Activated naive CD4-positive, alpha-beta T cell treated with anti-CD3 and anti-CD28 coated beads, Interleukin-2, amount 10 ng/mL, durations not matched to agents 7 days and 5 days (primary cell): ENCODE measurements at places on chromosomes 7 and 10.
A peak's percentile ranks its signal among the peaks of the same experiment; 100 is the strongest.

- no peaks in the 10 kb centered on the region for H3K36me3 ChIP-seq
- H3K27ac ChIP-seq = no peak overlapping the region
- H3K4me3 ChIP-seq = no peak overlapping the region
- no peaks in the 10 kb centered on the region for H3K4me1 ChIP-seq
- no peak for DNase-seq
Measured at GRCh38 chr7:118245267-118246040, 20.9 kb downstream of the ANKRD7 start.

GRCh38 chr10:34702093-34702937 is 112.8 kb downstream of the PARD3 start:
- H3K36me3 ChIP-seq = no peaks in the 10 kb centered on the region
- H3K4me1 ChIP-seq = peaks cover 7% of the 10 kb centered on the region
- no peak for DNase-seq
- H3K27me3 ChIP-seq = peaks cover 11% of the 10 kb centered on the region
- H3K4me3 ChIP-seq = no peak overlapping the region

DNA sequence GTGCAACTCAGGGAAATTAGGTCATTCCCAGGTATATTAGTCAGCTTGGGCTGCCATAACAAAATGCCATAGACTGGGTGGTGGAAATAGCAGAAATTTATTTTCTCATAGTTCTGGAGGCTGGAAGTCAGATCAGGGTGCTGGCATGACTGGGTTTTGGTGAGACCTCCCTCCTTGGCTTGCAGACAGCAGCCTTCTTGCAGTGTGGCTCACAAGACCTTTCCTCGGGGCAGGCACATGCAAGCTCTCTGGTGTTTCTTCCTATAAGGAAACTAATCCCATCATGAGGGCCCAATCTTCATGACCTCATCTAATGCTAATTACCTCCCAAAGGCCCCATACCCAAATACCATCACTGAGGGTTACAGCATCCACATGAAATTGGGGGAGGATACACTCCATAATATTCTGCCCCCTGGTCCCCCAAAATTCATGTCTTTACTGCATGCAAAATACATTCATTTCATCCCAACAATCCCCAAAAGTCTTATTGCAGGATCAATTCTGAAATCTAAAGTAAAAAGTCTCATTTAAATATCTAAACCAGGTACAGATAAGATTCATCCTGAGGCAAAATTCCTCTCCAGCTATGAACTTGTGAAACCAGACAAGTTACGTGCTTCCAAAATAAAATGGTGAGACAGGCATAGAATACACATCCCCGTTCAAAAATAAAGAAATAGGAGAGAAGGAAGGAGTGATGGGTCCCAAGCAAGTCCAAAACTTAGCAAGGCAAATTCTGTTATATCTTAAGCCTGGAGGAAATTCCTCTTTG is 17.4 kb upstream of the CBLL1 start:
- no peak overlapping the region for H3K4me3 ChIP-seq
- no peaks in the 10 kb centered on the region for H3K4me1 ChIP-seq
- no peak for DNase-seq
- H3K27ac ChIP-seq = no peak overlapping the region

DNA sequence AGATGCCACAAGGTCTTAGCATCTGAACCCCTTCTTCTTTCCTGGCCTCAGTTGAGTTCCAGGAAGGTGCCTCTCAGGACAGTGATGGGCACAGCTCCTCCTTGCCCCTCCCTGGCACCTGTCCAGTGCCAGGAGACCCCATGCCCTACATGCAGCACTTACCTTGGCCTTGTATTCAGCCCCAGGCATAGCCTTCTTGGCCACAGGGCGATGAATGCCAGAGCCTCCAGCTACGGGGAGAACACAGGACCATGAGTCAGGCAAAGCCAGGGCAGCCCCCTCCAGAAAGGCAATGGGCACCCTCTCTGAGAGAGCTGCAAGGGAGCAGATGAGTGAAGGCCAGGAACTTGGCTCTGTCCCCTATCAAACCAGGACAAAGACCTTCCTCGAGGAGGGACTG is 24.3 kb upstream of the FRAT2 start:
- H3K27me3 ChIP-seq = no peaks in the 10 kb centered on the region
- no peak for DNase-seq
- peaks cover 4% of the 10 kb centered on the region for H3K4me1 ChIP-seq
- H3K36me3 ChIP-seq = peaks cover 11% of the 10 kb centered on the region

GRCh38 chr7:44998153-44998871 is 1.7 kb upstream of the CCM2 start:
- peak overlapping the region; percentile 92 for H3K4me3 ChIP-seq
- H3K27ac ChIP-seq = peak overlapping the region; percentile 94
- DNase-seq = no peak

DNA sequence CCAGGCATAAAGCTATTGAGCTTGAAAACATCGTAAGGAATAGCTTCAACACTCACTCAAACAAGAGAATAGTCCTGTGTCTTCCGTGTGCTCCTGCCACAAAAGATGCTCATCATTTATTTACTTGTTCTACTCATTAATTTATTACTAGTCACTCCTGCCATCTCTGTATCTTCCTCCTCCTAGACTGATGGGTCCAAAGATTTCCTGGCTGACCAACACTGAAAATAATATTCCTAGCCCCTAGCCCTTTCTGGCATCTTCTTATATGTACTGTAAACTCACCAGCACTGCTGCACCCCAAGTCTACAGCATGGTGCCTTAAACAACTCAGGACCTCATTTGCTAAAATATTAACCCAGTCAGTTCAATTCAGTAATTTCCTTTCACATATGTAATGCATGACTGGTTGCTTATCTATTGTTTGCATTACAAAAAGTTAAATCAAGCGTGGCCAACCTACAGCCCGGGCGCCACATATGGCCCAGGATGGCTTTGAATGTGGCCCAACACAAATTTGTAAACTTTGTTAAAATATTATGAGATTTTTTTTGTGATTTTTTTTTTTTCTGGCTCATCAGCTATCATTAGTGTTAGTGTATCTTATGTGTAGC is 86.7 kb upstream of the GSDME start:
- peaks cover 45% of the 10 kb centered on the region for H3K36me3 ChIP-seq
- H3K4me3 ChIP-seq = no peak overlapping the region
- no peak for DNase-seq
- peaks cover 3% of the 10 kb centered on the region for H3K4me1 ChIP-seq
- no peaks in the 10 kb centered on the region for H3K27me3 ChIP-seq

DNA sequence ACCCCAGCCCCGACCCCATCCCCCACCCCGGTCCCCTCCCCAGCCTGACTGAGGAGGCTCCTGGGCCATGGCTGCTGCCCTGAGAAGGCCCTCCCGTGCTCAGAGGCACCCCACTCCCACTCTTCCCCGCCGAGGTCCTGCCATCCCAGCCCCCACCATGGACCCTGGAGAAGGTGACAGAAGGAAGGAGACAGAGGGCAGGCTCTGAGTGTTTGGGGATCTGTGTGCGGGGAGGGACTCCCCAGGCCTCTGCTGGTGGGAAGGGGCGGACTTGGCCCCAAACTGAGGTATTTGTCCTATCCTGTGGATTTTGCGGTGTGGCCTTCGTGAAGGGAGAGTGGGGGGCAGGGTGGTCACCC is 53.4 kb downstream of the PWWP2B start:
- no peaks in the 10 kb centered on the region for H3K36me3 ChIP-seq
- peaks cover 45% of the 10 kb centered on the region for H3K4me1 ChIP-seq
- H3K27ac ChIP-seq = no peak overlapping the region
- H3K4me3 ChIP-seq = no peak overlapping the region
- no peak for DNase-seq

GRCh38 chr7:52925332-52925731 is 110.1 kb upstream of the POM121L12 start:
- no peaks in the 10 kb centered on the region for H3K4me1 ChIP-seq
- H3K36me3 ChIP-seq = no peaks in the 10 kb centered on the region
- H3K27me3 ChIP-seq = no peaks in the 10 kb centered on the region
- no peak overlapping the region for H3K27ac ChIP-seq

GRCh38 chr7:147605323-147605722 is 985.2 kb upstream of the C7orf33 start:
- no peaks in the 10 kb centered on the region for H3K4me1 ChIP-seq
- DNase-seq = no peak
- no peaks in the 10 kb centered on the region for H3K36me3 ChIP-seq
- no peak overlapping the region for H3K27ac ChIP-seq
- H3K27me3 ChIP-seq = no peaks in the 10 kb centered on the region
- H3K4me3 ChIP-seq = no peak overlapping the region

- DNase-seq = no peak
- peaks cover 3% of the 10 kb centered on the region for H3K4me1 ChIP-seq
Measured at GRCh38 chr7:4240520-4241303, 441.4 kb upstream of the FOXK1 start.

- H3K27ac ChIP-seq = peak overlapping the region; percentile 98
- peak; percentile 51 for DNase-seq
- H3K27me3 ChIP-seq = no peaks in the 10 kb centered on the region
Measured at GRCh38 chr10:6581778-6582228, 1.7 kb upstream of the PRKCQ start.

GRCh38 chr7:53744403-53744760 is 708.9 kb downstream of the POM121L12 start:
- H3K4me1 ChIP-seq = no peaks in the 10 kb centered on the region
- no peak overlapping the region for H3K4me3 ChIP-seq
- no peaks in the 10 kb centered on the region for H3K36me3 ChIP-seq
- no peaks in the 10 kb centered on the region for H3K27me3 ChIP-seq
- no peak for DNase-seq

DNA sequence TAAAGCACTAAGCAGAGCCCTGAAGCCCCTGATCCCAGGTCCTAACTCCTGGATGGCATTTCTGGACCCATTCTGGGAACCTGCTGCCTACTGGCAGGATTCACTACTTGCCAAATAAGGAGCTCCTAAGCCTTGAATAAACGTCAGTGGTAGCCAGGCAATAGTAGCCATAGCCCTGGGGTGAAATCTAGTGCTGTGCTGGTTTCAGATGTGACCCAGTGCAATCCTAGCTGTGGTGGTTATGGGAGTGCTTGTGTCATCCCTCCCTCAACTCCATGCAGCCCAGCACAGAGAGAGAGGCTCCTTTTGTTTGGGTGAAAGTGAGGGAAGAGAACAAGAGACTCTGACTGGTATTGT is 43.7 kb downstream of the PCLO start:
- H3K4me1 ChIP-seq = no peaks in the 10 kb centered on the region
- H3K27me3 ChIP-seq = no peaks in the 10 kb centered on the region
- no peak overlapping the region for H3K27ac ChIP-seq
- no peak for DNase-seq
- H3K4me3 ChIP-seq = no peak overlapping the region

DNA sequence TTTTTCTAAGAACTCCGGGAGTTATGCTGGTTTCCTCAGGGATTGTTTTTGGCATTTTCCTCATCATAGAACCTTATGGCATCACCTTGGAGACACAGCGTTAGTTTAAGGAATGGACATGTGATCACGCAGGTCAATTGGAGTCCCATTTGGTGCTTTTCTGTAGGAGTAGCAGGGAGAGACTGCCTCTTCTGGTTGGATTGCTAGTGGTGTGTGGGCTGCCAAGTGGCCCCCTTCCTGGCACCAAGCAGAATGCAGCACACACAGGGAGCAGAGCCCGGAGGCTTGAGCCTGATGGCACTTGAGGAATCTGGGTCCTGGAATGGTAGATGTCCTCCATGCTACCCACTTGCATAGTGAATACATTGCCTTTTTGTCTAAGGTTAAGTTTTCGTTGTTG is 57.9 kb downstream of the SDK1 start:
- H3K27me3 ChIP-seq = peaks cover 7% of the 10 kb centered on the region
- H3K36me3 ChIP-seq = no peaks in the 10 kb centered on the region
- no peak for DNase-seq

- no peak overlapping the region for H3K27ac ChIP-seq
- H3K4me1 ChIP-seq = peaks cover 7% of the 10 kb centered on the region
- H3K4me3 ChIP-seq = no peak overlapping the region
- H3K27me3 ChIP-seq = peaks cover 10% of the 10 kb centered on the region
- no peaks in the 10 kb centered on the region for H3K36me3 ChIP-seq
- DNase-seq = no peak
Measured at GRCh38 chr10:32240471-32240870, 106.5 kb downstream of the EPC1 start.

GRCh38 chr7:40329601-40330153 is 194.9 kb downstream of the SUGCT start:
- H3K4me3 ChIP-seq = no peak overlapping the region
- DNase-seq = no peak
- H3K27ac ChIP-seq = no peak overlapping the region
- no peaks in the 10 kb centered on the region for H3K4me1 ChIP-seq
- no peaks in the 10 kb centered on the region for H3K36me3 ChIP-seq
